ENCODE measurements at places on chromosomes 6 and 20.

- DNase-seq = no peak
Observed at GRCh38 chr6:31718265-31718664, 3.1 kb downstream of the LY6G6D start.

- DNase-seq = no peak
Observed at GRCh38 chr6:166614171-166614583, 12.9 kb downstream of the RPS6KA2 start.

DNA sequence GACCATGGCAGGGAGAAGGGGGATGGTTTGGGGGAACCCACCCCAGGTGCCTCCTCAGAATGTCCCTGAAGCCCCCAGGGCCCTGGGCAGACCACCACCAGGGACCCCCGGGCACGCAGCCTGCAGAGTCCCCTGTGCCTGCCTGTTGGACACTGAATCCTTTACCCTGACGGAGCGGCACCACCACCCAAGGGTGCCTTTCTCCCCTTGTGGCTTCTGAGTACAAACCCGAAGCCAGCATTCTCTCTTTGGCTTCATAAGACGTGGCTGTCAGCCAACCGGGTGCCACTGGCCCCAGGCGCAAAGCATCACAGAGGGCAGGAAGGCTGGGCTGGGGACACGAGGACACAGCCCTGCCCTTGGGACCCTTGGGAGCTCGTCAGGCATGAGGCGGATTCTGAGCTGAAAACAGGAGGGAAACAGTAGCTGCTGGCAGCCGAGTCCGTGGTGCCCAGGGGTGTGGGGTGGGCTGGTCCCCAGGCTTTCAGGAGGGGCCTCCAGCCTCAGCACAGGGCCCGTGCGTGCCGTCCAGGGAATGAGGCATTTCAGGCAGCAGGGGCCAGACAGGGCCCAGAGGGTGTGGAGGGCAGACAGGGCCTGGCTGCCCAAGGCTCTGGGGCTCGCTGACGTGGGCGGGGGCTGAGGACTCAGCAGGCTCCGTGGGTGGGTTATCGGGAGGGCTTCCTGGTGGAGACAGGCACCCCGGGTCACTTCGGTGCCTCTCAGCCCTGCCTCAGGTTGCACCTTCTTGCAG lies 3.5 kb downstream of the COL9A3 start:
- no peak for DNase-seq

- no peak for DNase-seq
Observed at GRCh38 chr20:56409956-56410355, 2.1 kb upstream of the CASS4 start.

- DNase-seq = no peak
Observed at GRCh38 chr20:62755817-62756724, 40.2 kb upstream of the MRGBP start.

DNA sequence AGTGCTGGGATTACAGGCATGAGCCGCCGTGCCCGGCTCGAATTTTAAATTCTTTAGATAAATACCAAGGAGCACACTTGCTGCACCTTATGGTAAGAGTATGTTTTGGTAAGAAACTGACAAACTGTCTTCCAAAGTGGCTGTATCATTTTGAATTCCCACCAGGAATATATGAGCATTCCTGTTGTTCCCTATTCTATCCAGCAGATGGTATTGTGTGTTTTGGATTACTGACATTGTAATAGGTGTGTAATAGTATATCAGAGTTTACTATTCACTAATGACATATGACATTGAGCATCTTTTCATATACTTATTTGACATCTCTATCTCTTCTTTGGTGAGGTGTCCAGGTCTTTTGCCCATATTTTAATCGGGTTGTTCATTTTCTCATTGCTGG lies 40.5 kb downstream of the TGM6 start:
- no peak for DNase-seq

GRCh38 chr20:41213150-41213820 lies 75.9 kb downstream of the PLCG1 start:
- peak; percentile 49 for DNase-seq

GRCh38 chr6:90285611-90286381 lies 10.8 kb downstream of the BACH2 start:
- peak; percentile 82 for DNase-seq

Measured in heart left ventricle (tissue), 16 donors.